ENCODE measurements at places on chromosomes 13 and 19. TPM values are rescaled to one million over a fixed set of nuclear protein-coding genes. Genes with fewer than 3 reads are reported as not detected.

GRCh38 chr19:806815-807421, 9.7 kb downstream of the PTBP1 start:
- H3K4me1 ChIP-seq: peaks cover 12% of the 10 kb centered on the region
- peaks cover 60% of the 10 kb centered on the region for H3K36me3 ChIP-seq
- no peaks in the 10 kb centered on the region for H3K27me3 ChIP-seq
- peak; percentile 21 for DNase-seq
- no peak overlapping the region for H3K4me3 ChIP-seq
- H3K27ac ChIP-seq: no peak overlapping the region

SIGLEC12 gene
- not detected for total RNA-seq

DNA sequence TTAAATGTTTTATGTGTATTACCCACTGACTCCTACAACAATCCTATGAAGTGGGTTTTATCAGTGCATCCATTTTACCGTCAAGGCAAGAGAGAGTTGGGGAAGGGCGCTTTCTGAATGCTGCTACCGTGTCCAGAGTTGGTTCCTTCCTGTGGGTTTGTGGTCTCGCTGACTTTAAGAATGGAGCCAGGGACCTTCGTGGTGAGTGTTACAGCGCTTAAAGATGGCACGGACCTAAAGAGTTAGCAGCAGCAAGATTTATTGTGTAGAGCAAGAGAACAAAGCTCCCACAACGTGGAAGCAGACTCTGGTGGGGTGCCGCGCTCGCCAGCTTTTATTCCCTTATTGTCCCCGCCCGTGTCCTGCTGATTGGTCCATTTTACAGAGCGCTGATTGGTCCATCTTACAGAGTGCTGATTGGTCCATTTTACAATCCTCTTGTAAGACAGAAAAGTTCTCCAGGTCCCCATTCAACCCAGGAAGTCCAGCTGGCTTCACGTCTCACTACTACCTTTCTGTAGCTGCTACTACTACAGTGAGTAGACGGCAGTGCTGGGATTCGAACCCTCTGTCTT, 6.1 kb downstream of the OSCAR start:
- DNase-seq: no peak
- peaks cover 9% of the 10 kb centered on the region for H3K4me1 ChIP-seq
- no peaks in the 10 kb centered on the region for H3K27me3 ChIP-seq
- no peaks in the 10 kb centered on the region for H3K36me3 ChIP-seq
- no peak overlapping the region for H3K4me3 ChIP-seq

DNA sequence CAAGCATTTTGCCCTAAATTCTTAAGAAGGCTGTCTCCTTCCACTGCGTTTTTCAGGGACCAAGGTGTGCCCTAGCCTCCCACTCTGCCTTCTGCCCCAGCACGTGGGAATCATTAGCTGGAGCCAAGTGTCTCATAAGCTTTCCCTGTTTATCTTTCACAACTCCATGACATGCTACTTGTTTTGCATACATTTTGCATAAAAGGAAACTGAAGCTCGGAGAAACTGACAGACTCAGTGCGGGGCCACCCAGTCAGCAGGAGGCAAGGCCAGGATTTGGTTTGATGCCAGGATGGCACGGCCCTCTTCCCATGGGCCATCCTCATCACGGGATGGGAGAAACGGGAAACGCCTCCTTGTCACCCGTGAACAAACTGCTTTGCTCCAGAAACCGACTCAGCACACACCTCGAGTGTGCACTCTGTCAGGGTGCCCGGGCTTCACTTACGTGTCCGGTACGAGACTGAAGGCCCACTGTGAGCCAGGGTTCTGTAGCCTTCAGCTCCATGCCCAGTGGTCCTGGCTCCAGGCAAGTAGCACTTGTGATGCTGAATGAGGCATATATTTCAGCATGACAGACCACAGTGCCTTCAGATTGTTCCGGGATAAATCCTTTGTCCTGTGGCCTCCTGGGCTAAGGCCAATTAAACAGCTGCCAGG, 9.6 kb downstream of the CEBPA start:
- H3K36me3 ChIP-seq: no peaks in the 10 kb centered on the region
- H3K27ac ChIP-seq: peak overlapping the region; percentile 1
- DNase-seq: no peak
- H3K27me3 ChIP-seq: no peaks in the 10 kb centered on the region

DNA sequence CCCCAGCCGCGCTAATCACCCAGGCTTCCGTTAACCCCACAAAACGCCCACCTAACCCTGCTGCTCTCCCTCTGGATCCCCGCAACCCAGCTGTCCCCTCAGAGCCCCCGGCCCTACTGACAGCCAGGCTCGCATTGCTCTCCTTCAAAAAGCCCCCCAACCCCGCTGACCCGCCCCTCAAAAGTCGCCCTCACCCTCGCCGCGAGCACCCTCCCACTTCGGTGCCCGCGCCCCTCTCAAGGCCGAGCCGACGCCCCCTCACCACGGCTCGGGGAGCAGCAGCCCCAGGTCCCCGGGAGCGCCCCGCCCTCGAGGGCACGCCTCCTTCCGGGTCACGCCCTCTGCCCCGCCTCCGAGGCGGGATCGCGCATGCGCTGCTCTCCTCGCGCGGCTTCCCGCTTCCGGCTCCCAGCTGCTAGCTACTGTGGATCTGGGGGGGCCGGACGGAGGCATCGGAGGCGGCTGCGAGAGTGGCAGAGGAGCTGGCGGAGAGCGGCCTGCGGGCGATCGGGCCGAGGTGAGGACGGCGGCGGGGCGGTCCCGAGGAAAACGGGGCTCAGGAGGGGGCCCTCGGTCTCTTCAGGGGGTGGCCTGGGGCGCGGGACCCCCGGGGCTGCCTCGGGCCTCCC, 46.1 kb downstream of the ARHGEF18 start:
- peak; percentile 88 for DNase-seq
- no peaks in the 10 kb centered on the region for H3K36me3 ChIP-seq
- H3K4me3 ChIP-seq: peak overlapping the region; percentile 87

GRCh38 chr13:79435561-79435990, 29.5 kb upstream of the RBM26 start:
- DNase-seq: no peak

- H3K27ac ChIP-seq: no peak overlapping the region
- no peaks in the 10 kb centered on the region for H3K36me3 ChIP-seq
- no peak for DNase-seq
- no peaks in the 10 kb centered on the region for H3K27me3 ChIP-seq
Measured at GRCh38 chr19:54521860-54522513, 19.4 kb downstream of the LAIR2 start.

GRCh38 chr19:38133319-38133718, 90.7 kb downstream of the DPF1 start:
- no peaks in the 10 kb centered on the region for H3K27me3 ChIP-seq
- H3K27ac ChIP-seq: no peak overlapping the region
- no peak overlapping the region for H3K4me3 ChIP-seq
- no peak for DNase-seq

- no peak overlapping the region for H3K4me3 ChIP-seq
- no peaks in the 10 kb centered on the region for H3K27me3 ChIP-seq
- no peak for DNase-seq
- H3K4me1 ChIP-seq: no peaks in the 10 kb centered on the region
- H3K27ac ChIP-seq: no peak overlapping the region
- H3K36me3 ChIP-seq: no peaks in the 10 kb centered on the region
Measured at GRCh38 chr19:6005321-6006069, 27.6 kb upstream of the RANBP3 start.

- no peak overlapping the region for H3K27ac ChIP-seq
- no peak for DNase-seq
- no peaks in the 10 kb centered on the region for H3K36me3 ChIP-seq
- peaks cover 9% of the 10 kb centered on the region for H3K4me1 ChIP-seq
Measured at GRCh38 chr19:28636016-28636629, 576.8 kb downstream of the UQCRFS1 start.

- DNase-seq: no peak
- no peak overlapping the region for H3K4me3 ChIP-seq
- H3K27ac ChIP-seq: no peak overlapping the region
- no peaks in the 10 kb centered on the region for H3K27me3 ChIP-seq
- no peaks in the 10 kb centered on the region for H3K4me1 ChIP-seq
Measured at GRCh38 chr19:38562096-38562495, 55.7 kb downstream of the MAP4K1 start.

GRCh38 chr13:32811297-32811800, 204.9 kb upstream of the KL start:
- no peaks in the 10 kb centered on the region for H3K4me1 ChIP-seq
- no peak for DNase-seq
- H3K27me3 ChIP-seq: no peaks in the 10 kb centered on the region
- no peaks in the 10 kb centered on the region for H3K36me3 ChIP-seq

DNA sequence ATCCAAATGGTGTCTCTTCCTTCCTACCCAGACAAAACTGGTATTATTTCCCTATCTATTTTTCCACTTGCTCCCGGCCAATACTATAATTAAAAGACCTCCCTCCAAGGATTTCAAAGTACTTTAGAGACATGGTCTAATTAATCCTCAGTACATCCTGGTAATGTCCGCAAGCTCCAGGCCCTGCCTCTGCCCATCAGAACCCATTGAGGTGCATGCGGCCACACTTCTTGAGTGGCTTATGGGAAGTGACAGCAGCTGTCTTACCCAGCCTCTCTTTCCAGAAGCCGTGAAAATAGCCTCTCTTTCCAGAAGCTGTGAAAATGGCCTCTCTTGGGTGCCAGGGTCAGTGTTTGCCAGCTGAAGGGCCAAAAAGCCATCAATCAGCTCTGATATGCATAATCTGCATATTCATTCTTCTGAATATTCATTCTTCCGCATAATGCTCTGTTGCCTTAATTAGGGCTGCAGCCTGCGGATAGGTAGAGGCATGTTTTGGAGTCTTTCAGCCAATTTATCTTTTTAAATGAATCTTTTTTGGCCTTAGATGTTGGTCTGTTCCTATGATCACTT, 148.4 kb upstream of the TMTC4 start:
- no peak for DNase-seq
- H3K27me3 ChIP-seq: no peaks in the 10 kb centered on the region
- H3K4me1 ChIP-seq: no peaks in the 10 kb centered on the region
- no peak overlapping the region for H3K4me3 ChIP-seq

- no peaks in the 10 kb centered on the region for H3K36me3 ChIP-seq
- no peaks in the 10 kb centered on the region for H3K4me1 ChIP-seq
- no peaks in the 10 kb centered on the region for H3K27me3 ChIP-seq
- H3K4me3 ChIP-seq: no peak overlapping the region
- no peak overlapping the region for H3K27ac ChIP-seq
Measured at GRCh38 chr13:104737713-104738112, 1671.5 kb upstream of the SLC10A2 start.

CYP4F12 gene
- total RNA-seq: 15.8 TPM

- H3K27me3 ChIP-seq: no peaks in the 10 kb centered on the region
- no peak overlapping the region for H3K4me3 ChIP-seq
- H3K4me1 ChIP-seq: peaks cover 6% of the 10 kb centered on the region
- H3K36me3 ChIP-seq: no peaks in the 10 kb centered on the region
Measured at GRCh38 chr13:36763126-36763722, 55.8 kb upstream of the RFXAP start.

GRCh38 chr19:12546068-12546467, 5.2 kb downstream of the ZNF564 start:
- H3K27me3 ChIP-seq: no peaks in the 10 kb centered on the region
- peaks cover 31% of the 10 kb centered on the region for H3K4me1 ChIP-seq
- H3K27ac ChIP-seq: no peak overlapping the region
- no peaks in the 10 kb centered on the region for H3K36me3 ChIP-seq

- H3K27me3 ChIP-seq: no peaks in the 10 kb centered on the region
- peak; percentile 49 for DNase-seq
- no peak overlapping the region for H3K4me3 ChIP-seq
- H3K36me3 ChIP-seq: no peaks in the 10 kb centered on the region
- peak overlapping the region; percentile 91 for H3K27ac ChIP-seq
Measured at GRCh38 chr13:40058757-40059236, 403.3 kb downstream of the COG6 start.

DNA sequence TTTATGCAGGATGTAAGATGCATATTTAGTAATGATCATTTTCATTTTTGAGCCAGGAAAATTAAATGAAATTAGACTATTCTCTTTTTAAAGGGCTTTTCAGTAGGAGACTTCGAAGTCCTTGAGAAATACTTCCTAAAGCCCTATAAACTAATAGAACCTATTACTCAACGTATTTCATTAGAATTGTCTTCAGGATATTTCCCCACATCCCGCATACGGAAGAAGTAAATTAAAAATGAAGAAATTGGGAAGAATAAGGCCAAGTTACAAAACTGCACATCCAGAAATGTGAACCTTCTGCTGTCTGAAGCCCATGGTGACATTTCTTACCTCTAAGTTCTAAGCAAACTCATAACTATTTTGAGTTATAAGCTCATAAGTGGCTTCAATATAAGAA, 66.5 kb downstream of the RXFP2 start:
- DNase-seq: no peak
- H3K4me3 ChIP-seq: no peak overlapping the region
- H3K27me3 ChIP-seq: no peaks in the 10 kb centered on the region

- H3K4me1 ChIP-seq: no peaks in the 10 kb centered on the region
- H3K36me3 ChIP-seq: peaks cover 15% of the 10 kb centered on the region
- no peaks in the 10 kb centered on the region for H3K27me3 ChIP-seq
- no peak for DNase-seq
Measured at GRCh38 chr13:113324398-113324797, 27.4 kb downstream of the LAMP1 start.

DNA sequence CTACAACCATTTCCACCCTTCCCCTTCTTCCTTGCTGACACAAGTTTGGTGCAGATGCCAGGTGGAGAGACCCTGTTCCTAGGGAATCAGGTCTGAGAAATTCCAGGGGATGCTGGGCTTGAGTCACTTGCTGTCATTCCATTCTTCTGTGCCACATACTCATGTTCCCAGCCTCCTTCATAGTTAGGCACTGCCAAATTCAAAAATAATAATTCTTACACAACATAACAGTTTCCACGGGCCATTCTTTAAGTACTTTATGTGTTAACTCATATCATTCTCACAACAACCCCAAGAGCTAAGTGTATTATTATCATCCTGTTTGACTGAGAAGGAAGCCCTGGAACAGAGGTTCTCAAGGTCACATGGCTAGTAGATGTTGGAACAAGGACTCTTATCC, 27.1 kb upstream of the POMP start:
- H3K27me3 ChIP-seq: no peaks in the 10 kb centered on the region
- no peaks in the 10 kb centered on the region for H3K36me3 ChIP-seq
- no peak overlapping the region for H3K27ac ChIP-seq
- H3K4me1 ChIP-seq: no peaks in the 10 kb centered on the region
- no peak overlapping the region for H3K4me3 ChIP-seq

GRCh38 chr13:110380359-110381028, 73.4 kb downstream of the COL4A2 start:
- H3K36me3 ChIP-seq: no peaks in the 10 kb centered on the region
- H3K27me3 ChIP-seq: no peaks in the 10 kb centered on the region
- H3K4me1 ChIP-seq: no peaks in the 10 kb centered on the region
- H3K4me3 ChIP-seq: no peak overlapping the region
- H3K27ac ChIP-seq: no peak overlapping the region
- no peak for DNase-seq
